ENCODE measurements at places on chromosomes 12 and 14.

DNA sequence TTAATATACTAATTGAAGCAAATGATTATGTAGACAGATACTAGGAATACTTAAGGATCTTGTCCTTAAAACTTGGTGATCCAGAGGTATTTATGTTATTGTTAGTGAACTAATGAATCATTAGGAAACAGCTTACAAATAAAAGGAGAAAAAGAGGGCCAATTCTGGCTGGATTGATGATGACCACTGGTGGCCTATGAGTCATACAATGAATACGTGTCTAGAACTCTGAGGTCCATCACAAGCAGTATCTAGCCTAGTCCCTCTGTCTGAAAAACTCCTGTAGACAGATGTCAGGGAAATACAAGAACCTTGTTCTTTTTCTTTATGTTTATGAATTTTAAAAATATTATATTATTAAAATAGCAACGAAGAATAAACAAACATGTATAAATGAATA lies 51.7 kb upstream of the RTL1 start:
- DNase-seq = no peak

DNA sequence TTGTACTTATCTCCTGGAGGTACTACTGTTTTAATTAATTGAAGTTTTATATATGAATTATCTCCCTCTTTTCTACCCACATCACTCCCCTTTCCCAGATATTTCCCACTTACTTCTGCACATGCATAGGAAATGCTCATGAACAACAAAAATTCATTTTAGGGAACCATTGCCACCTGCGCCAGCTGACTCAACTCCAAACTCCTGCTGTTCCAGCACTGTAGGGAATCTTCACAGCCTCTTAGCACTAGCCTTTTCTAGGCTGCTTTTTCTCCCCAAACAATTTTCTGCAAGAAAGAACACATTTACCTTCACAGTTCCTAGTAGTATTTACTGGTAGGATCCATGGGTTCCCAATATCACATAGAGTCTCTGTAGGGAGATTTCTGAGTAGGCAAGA lies 268.4 kb downstream of the LRFN5 start:
- DNase-seq = no peak

- DNase-seq = no peak
Observed at GRCh38 chr14:67765192-67765834, 51.1 kb downstream of the ZFYVE26 start.

GRCh38 chr12:99157946-99158345 lies 489.6 kb upstream of the GARIN6 start:
- no peak for DNase-seq

- peak; percentile 62 for DNase-seq
Observed at GRCh38 chr12:12803186-12803585, 10.0 kb upstream of the DDX47 start.

DNA sequence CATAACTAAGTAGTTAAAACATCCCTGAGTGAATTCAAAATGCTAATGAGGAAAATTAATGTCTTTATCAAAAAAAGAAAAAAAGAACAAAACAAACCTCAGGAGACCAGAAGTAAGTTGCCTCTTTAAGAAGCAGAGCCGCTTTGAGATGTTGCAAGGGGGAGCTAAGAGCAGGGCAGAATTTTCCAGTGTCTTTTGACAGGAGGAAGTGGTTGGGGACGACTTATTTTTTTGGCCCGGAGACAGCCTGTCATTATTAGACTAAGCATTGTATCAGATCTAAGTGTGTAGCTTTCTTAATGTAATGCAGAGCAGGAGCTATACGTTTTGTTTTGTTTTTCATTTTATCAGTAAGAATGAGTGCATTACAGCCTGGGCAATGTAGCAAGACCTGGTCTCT lies 206.6 kb downstream of the CACNA1C start:
- no peak for DNase-seq

GRCh38 chr12:97541366-97541765 lies 78.8 kb downstream of the RMST start:
- no peak for DNase-seq

DNA sequence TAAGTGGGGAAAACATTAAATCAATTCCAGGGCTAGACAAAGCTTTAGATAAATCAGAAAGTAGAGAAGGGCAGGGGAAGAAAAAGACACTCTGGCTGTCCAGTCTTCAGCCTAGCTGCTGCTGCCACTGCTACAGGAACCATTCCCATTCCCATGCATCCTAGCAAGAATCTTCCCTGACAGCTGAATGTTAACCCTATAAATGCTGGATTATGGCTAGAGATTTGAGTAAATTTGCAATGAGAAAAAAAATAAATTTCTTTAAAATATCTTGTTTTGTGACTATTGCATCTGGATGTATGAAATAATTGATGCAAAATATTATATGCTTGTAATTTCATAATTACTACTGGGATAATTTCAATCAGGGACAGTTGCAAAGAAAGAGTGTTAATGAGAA lies 15.0 kb upstream of the CDKN3 start:
- no peak for DNase-seq

DNA sequence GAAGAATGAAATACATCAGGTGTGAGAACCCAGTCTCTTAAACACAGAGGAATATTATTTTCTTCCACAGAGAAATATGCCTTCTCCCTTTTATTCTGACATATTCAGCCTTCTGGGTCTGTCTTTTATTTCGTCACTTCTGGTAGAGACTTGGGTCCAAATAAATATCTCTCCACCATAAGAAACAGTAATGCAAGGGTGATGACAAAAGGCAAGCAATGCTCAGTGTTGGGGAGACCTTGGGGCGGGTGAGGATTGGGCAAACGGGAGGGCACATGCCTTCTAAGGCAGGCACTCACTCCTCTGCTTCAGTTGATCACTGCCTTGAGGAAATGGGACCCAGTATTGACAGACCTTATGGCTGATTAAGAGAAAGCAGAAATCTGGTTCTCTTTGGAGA lies 6.7 kb upstream of the SOCS2 start:
- DNase-seq = no peak

GRCh38 chr14:100400115-100400514 lies 77.0 kb downstream of the SLC25A47 start:
- DNase-seq = no peak

DNA sequence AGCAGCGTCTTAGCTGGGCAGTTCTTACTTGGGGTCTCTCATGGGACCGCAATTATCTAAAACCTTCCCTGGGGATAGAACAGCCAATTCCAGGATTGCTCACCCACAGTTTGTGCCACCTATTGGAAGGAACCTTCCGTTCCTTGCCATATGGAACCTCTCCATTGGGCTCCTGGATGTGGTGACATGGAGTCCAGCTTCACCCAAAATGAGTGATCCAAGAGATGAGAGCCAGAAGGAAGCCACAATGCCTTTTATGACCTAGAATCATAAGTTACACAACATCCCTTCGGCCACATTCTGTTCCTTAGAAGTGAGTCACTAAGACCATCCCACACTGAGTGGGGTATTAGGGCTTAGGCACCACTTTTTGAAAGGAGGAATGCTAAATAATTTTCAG lies 164.4 kb downstream of the FBXL14 start:
- DNase-seq = no peak

- DNase-seq = no peak
Observed at GRCh38 chr12:65885312-65885711, 61.0 kb downstream of the HMGA2 start.

DNA sequence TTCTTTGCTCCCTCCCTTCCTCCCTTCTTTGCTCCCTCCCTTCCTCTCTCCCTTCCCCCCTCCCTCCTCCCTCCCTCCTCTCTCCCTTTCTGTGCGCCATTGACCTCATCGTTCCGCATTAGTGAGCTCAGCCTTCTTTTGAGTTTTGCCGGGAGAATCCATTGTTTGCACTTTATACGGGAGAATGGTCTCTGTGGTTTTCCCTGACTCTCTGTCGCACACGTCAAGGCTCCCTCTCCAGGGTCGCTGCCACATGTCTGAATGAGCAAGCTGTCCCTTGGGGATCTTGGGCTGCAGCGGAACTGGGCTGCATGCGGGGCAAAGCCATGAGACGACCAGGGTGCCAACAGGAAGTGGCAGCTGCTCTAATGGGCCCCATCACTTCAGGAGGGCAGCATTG lies 118.5 kb downstream of the GLT1D1 start:
- DNase-seq = no peak

- DNase-seq = no peak
Observed at GRCh38 chr12:109944561-109945359, 44.7 kb downstream of the TCHP start.
